HCT116 (cell line): ENCODE measurements at places on chromosomes 3 and 15.

- peak; percentile 86 for DNase-seq
Measured at GRCh38 chr3:15797642-15798303, at the start of gene ANKRD28. Gene ANKRD28, minus strand, starts transcription at chr3:15797979. Its CDS starts 1,458 bp downstream, at chr3:15796521.

DNA sequence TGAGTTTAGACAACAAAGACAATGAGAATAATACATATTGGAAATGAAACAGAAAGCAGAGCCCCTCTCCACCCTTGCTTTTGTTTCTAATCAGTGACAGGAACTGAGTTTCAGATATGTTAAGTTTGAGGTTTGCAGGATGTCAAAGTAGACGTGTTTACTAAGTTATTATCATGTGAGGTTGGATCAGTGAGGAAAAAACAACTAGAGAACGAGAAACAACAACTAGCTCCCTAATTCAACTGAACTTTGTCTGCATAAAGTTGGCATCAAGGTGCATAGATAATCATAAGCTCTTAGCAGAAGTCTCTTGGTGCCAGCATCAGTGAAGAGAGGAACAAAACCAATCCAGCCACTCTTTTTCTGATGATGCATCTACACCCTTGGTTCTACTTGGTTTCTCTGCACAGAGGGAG is 491.1 kb upstream of the NR2F2 start:
- no peak for DNase-seq

- peak; percentile 15 for DNase-seq
Measured at GRCh38 chr3:181326637-181327223, 337.2 kb upstream of the DNAJC19 start.

DNA sequence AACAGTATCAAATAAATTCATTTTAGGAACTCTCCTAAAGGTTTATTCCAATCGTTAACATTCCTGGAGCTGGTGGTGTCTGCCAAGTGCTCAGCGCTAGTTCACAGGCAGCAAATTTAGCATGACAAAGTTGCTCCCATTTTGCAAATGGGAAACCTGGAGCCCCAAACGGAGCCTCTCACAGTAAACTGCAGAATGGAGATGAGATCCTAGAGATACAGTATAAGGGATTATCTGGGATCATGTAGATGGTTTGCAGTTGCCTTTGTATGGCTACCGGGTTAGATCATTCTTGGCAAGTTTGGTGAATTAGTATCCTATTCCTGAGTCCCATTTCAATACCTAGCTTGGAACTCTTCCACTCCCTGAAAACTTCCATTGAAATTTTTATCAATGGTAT is 173.7 kb downstream of the CDIN1 start:
- no peak for DNase-seq

DNA sequence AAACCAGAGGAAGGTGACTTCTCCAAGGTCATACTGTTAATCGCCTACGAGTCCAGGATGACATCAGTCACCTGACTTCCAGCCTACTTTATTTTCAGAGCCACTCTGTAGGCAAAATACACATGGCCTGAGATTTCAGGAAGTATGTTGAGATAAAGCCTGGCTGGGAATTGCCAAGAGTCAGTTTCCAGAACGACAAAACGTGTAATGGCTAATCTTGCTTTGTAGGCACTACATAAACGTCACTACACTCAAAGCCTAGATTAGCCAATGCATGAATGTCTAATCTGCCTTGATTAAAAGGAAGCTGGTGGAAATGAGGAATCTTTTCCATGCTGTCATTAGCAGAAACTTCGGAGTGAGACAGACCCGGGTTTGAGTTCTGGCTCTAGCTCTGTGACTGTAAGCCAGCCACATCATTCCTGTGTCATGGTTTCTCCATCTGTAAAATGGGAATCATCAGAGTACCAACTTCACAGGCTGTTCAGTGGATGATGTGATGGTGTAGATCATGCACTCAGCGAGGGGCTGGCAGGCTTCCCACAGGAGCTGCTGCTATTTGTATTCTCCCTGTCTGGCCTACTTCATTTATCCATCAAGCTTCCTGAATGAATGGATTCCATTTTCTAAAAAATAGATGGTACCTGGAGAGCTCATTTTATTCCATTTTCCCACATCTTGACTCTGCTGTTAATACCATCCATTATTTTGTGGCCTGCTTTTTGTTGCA is 241.9 kb downstream of the XXYLT1 start:
- DNase-seq, result no peak

DNA sequence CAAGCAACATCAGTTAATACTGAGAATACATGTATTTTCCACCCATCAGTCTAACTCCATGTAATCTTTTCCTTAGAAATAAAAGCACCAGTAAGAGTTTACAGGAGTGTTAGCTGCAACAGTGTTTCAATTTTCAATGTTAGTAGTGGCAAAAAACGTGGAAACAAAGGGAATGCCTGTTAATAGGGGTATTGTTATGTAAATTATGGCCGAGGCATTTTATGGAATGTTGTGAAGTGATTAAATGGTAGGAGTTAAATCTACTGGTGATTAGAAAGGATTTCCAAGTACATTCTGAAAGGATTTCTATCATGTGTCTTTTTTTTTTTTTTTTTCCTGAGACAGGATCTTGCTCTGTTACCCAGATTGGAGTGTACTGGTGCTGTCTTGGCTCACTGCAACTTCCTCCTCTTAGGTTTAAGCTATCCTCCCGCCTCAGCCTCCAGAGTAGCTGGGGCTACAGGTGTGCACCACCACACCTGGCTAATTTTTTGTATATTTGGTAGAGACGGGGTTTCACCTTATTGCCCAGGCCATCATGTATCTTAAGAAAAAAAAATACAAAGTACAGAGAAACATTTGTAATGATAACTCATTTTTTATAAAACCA is 6.6 kb downstream of the ATP6V1A start:
- no peak for DNase-seq

GRCh38 chr3:188534633-188535032 is 380.7 kb downstream of the LPP start:
- DNase-seq, result no peak

- no peak for DNase-seq
Measured at GRCh38 chr3:150412561-150413231, 4.6 kb downstream of the TSC22D2 start.

- no peak for DNase-seq
Measured at GRCh38 chr3:140170612-140171011, 235.6 kb downstream of the CLSTN2 start.

- DNase-seq, result no peak
Measured at GRCh38 chr3:1439395-1439794, 346.6 kb downstream of the CNTN6 start.

DNA sequence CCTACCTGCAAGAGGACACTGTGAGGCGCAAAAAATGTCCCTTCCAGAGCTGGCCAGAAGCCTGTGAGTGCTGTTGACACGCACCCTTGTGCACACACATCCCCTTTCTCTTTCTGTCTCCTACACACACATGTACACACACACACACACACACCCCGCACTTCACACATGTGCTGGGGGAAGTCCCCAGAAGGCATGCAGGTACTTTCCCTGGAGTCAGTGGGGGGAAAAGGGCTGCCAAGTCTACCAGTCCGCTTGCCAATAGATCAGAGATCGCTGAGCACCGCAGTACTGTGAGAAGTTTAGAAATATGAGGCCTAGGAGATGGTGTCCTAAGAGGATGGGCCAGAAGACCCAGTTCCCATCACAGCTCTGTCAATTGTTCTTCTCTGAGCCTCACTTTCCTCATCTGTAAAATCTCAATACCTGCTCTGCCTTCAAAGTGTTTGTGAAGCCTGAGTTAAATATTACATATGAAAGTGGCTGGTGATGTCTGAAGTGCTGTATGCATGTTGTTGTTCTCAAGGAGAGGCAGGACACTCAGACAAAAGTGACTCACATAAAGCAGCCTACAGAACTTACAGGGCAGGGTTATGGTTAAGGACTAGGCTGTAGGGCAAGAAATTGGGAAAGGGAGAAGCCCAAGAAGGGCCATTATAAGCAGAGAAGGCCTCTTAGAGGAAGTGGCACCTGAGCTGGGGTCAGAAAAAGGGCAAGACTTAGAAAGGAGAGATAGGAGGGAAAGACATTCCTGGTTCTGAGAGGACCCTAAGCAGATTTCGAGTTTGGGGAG is 6.8 kb downstream of the IL17RE start:
- no peak for DNase-seq

DNA sequence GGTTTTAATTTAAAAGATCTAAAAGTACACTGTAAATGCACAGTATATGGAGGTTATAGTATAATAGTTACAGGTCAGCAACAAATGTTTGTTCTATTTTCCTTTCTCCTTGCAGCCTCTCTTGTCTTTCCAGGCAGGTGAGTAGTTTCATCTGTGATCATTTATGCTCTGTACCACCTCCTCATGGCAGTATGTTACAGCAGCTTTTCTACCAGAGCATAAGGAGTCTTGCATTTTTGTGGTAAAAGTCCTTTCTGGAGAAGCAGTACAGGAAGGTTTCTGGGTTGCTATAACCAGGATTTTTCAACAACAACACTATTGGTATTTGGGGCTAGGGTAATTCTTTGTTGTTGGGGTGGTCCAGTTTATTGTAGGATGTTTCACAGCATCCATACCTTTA is 59.5 kb downstream of the ZNF609 start:
- DNase-seq, result no peak

DNA sequence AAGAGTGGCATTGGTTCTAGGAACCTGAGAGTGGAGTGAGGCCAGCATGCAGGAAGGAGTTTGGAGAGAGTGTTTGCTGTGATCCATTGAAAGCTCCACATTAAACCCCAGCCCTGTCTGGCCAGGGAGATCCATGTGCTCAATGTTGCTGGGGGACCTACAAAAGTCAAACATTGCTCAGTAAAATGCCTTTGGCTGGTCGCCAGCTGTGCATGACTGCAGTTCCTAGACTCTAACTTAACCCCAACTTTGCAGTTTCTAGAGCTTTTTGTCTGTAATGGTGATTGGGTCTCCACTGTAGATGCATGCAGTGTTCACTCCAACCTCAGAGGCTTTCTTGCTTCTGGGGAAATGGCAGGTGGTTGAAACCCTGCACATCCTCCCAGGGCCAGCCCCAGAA is 99.7 kb upstream of the ABHD17C start:
- no peak for DNase-seq

DNA sequence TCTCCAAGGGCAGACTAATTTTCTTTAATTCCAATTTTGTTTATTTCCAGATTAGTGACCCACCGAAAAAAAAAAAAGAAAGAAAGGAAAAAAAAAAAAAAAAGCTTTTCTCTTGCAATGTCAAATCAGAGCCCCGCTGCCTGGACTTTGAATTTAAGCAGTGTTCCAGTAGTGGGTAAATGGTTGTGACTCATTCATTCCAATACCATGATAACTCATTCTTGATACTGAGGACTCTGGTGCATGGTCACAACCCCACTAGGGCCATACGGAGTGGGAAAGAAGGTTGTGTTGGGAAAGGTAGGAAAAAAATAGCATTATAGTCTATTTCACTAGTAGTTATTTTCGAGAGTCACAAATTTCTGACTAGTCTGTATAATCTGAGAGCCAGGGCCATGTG is 59.1 kb upstream of the COL8A1 start:
- DNase-seq, result no peak

DNA sequence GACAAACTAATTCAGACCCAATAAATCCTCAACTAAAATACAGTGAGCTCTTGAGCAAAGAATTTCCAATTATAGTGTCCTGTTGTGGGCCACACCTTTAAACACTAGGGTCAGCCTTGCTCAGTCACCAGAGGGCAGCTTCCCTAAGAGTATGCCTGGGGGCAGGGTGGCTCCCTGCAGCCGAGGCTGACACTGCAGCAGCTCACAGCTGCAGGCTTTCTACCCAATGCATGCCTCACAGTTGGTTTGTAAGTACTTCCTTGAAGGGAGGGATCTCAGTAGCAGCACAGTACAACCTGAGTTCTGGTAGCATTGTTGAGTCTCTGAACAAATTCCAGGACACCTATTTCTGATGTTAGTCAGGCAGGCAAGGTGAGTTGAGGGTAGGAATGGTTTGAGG is 335.6 kb downstream of the TUSC7 start:
- no peak for DNase-seq

- no peak for DNase-seq
Measured at GRCh38 chr3:39468108-39468436, 592 bp downstream of the MOBP start.

GRCh38 chr3:40458473-40458872 is 1.3 kb downstream of the RPL14 start:
- no peak for DNase-seq

- no peak for DNase-seq
Measured at GRCh38 chr15:58771621-58772250, 634 bp downstream of the MINDY2 start.

GRCh38 chr3:49702672-49703071 is 13.3 kb downstream of the RNF123 start:
- no peak for DNase-seq

- no peak for DNase-seq
Measured at GRCh38 chr3:62892951-62893350, 17.7 kb upstream of the CADPS start.

DNA sequence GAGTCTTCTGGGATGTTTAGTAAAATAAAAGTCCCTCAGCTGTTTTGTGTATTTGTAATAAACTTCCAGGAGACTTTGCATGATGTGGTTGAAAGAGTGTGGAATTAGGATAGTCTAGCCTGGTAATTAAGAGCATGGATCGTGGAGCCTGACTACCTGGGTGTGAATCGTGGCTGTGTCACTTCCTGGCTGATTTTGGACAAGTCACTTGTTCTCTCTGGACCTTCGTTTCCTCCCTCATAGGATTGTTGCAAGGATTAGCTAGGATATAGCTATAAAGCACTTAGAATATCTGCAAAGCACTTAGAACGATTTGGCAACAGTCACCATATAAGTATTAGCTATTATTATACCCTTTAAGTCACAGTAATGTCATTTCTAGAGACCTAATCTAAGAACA is 40.2 kb downstream of the SLMAP start:
- no peak for DNase-seq

DNA sequence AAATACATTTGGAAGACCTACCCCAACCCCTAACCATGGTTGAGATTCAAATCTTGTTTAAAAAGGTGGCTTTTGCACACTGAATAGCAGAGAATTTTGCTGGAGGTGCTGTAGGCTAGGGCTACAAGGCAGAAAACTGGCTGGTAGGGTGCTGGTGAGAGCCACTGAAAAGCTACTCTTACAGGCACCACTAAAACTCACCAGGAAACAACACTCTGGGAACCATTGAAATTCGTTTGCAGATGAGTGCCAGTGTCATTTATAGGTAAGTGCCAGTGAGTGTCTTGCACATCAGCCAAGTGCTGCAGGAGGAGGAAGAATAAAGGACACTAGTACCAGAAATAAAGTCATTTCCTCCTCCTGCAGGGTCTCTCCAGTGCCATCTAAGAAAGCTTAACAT is 610.2 kb downstream of the ZNF385D start:
- DNase-seq, result no peak
